D721Med (cell line): ENCODE measurements at places on chromosomes 6 and 20.

DNA sequence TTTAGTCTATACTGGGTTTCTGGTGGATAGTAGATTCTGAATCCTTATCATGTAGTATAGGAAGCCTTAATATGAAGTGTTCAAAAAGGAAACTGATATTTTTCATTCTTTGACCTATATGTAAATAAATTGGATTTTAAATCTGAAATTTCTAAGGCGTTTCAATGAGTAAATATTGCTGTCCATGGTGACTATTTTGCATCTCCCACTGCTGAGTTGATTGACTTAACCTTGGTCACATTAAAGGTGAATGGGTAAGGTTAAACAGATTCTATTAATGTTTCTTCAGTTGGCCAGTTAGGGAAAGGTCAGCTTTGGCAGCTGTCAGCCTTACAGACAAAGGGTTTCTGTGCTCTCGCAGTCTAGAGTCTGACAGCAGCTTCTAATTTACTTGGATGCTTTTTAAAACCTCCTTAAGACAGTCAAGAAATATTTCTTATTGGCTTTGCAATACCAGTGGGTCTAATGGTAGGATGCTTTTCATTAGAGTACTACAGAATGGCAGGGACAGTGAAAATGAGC lies 24.8 kb downstream of the PRIM2 start:
- DNase-seq: no peak

GRCh38 chr20:21133404-21133803 lies 7.5 kb downstream of the KIZ start:
- no peak for DNase-seq

DNA sequence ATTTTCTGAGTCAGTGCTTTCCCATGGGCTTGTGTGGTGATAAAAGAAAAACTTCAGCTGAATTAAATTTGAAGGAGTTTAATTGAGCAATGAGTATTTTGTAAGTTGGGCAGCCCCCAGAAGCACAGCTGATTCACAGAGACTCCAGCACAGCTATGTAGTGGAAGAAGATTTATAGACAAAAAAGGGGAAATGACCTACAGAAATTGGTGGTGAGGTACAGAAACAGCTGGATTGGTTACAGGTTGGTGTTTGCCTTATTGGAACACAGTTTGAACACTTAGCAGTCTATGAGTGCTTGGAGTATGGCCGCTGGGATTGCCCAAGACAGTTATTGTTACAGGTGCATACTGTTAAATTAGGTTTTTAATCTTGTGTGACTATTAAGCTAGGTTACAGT lies 96.9 kb upstream of the PTPRK start:
- no peak for DNase-seq

- no peak for DNase-seq
These were observed 12.7 kb downstream of the IGF2R start for GRCh38 chr6:159981403-159982245.

DNA sequence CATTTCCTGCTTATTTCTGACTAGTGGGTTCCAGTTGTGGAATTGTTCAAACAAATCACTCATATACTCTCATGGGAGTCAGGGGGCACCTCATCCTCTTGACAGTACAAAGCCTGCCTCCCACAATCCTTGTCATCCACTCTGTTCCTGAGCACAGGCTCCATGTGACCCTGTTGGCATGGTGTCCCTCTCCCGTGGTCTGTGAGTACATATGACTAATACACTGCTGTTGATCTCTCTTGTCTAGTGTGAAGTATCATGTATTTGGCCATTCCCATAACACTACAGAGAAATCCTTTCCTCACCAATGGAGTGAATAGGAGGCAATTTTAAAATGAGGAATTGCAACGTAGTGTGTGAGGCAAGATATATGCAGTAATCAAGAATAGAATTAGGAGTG lies 185.3 kb downstream of the OGFRL1 start:
- DNase-seq: no peak

DNA sequence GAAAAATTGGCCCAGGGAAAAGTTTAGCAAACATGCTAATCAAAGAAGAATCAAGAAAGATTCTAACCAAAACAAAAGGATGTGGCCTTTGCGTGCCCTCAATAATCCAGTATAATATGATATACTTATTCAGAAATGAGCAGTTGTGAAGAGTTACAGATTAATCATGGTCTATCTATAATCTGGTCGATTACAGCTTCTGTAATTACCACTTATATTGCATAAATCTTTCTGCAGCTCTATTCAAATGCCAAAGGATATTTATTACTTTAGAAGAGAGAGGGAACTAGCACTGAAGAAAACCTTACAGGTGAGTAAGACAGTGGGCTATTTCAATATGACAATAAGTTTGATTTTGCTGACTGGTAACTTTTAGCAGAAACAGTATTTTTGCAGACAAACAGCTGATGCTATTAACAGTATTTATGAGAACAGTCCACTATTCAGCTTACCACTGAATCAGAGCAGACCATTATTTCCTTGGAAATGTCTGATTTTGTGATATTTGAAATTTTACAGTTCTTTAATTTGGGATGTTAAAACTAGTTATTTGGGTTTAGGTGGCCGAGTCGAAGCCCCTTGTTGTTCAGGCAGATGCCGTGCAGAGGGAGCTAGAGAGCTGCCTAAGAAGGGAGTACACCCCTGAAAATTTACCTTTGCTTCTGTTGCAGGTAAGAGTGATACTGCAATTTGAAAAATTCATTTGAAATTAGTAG lies 92.2 kb downstream of the CEP57L1 start:
- DNase-seq: no peak

GRCh38 chr20:371755-372542 lies 8.6 kb upstream of the TRIB3 start:
- no peak for DNase-seq

GRCh38 chr6:129766959-129767728 lies 57.2 kb upstream of the ARHGAP18 start:
- no peak for DNase-seq

- DNase-seq: no peak
These were observed 5.7 kb downstream of the SPEF1 start for GRCh38 chr20:3775457-3776108.

- DNase-seq: no peak
These were observed 78.9 kb downstream of the OLIG3 start for GRCh38 chr6:137415127-137415833.

DNA sequence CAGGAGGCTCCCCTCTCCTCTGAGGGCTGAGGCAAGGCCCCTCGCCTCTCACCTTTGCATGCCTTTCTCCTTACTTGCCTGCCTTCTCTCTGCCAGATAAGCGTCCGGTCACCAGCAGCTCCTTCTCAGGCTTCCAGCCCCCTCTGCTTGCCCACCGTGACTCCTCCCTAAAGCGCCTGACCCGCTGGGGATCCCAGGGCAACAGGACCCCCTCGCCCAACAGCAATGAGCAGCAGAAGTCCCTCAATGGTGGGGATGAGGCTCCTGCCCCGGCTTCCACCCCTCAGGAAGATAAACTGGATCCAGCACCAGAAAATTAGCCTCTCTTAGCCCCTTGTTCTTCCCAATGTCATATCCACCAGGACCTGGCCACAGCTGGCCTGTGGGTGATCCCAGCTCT lies 21.3 kb upstream of the PPARD start:
- DNase-seq: no peak

GRCh38 chr6:150607329-150607650 lies 7.6 kb downstream of the PLEKHG1 start:
- no peak for DNase-seq

DNA sequence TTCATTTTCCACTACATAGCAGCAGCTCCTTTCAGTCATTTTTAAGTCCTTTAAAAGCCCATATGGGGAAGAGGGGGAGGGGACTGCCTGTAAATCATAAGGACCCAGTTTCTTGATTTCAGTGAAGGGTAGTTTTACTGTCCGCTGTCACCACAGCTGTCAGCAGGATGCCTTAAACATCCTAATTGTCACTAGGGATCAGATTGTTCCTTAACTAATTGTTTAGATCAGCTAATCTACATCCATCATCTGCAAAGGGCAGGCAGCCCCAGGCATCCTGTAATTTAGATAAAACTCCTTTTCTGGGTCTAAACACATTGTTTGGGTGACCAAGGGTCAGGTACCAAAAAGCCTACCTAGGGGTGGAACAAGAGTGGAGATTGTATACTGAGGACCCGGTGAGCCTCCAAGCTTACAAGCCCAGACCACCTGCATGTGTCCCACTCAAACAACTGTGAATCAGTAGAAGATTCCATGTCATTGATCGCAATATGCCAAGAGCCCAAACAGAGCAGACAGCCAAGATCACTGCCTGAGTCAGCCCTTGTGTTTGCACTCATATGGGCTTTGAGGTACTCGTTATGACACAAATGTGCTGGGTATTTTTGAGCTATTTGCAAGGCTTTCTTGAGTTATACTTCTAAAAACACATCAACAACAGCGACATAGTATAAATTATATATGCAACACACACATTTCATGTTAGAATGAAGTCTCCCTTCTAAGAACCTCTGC lies 198.7 kb upstream of the CEP162 start:
- DNase-seq: no peak

- DNase-seq: no peak
These were observed 56.4 kb upstream of the DUSP22 start for GRCh38 chr6:235763-236360.

GRCh38 chr6:3293271-3294155 lies 34.8 kb downstream of the PSMG4 start:
- DNase-seq: no peak

GRCh38 chr20:4813863-4814695 lies 92.4 kb downstream of the PRND start:
- no peak for DNase-seq

- no peak for DNase-seq
These were observed 26.4 kb downstream of the EPB41L2 start for GRCh38 chr6:131036601-131037000.

DNA sequence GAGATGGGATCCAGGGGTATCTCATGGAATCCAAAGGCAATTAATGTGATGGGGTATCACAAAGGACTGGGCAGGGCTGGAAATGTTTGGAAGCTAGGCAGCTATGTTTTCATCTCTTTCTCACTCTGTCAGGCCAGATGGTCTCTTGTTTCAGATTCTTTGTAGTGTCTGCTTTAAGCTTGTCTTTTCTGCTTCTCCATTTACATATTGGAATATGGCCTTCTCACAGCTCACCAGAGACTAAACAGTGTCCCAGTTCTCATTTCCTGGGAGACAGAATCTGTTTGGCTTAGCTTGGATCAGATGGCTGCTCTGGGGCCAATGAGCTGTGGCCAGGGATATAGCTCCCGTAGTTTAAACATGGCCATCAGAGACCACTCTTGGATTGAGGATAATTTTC lies 78.9 kb downstream of the SLC35F1 start:
- DNase-seq: no peak

DNA sequence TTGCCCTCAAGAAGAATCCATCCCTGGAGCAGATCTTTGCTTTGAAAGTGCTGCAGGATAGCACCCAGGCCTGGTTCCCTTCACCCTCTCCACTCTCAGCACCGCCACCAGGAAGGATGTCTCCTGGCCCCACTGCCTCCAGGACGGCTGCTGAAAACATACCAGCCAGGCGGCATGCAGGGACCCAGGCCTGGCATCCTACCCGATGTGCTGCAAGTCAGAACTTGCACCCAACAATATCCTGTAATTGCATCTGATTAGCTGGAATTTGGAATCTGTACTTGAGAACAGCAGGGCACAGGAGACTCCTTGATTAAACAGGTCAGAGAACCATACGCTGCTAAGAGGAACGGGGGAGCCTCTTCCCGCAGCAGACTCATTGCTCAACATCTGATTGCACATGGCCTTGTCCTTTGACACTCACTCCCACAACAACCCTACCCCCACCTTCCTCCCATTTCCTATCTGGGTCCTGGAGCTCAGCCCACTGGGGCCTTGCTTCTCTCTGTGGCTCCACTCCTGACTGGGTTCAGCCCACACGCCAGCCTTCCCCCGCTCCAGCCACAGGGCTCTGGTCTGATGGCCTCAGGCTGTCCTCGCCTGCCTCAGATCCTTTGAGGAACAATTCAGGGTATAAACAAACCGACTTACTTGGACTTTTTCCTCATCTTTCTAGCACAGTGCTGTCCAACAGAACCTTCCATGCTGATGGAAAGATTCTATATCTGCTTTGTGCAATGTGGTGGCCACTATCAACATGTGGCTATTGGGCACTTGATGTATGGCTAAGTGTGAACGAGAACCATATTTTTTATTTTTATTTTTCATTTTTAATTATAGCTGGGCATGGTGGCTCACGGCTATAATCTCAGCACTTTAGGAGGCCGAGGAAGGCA lies 78.0 kb downstream of the FGD2 start:
- no peak for DNase-seq

DNA sequence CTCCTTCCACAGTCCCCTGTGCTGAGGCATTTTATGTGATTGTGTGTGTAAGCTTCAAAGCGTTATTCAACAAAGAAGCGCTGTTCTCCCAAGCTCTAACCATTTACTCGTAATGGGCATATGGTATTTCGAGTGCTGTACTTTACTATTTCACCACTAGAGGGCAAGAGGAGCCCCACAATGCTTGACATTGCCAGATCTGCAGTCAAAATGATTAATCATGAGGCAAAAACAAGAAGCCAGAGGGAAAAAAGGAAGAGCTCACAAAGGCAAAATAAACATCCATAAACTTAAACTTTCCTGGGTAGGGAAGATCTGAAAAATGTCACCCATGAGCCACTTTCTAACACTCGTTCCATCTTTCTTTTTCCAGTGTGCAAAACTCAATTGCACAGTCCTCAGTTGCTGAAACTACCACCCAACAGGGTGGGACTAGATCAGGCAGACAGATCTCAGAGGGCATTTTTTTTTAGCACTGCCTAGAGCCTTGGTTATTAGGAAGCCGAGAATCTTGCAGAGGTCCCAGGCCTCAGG lies 215.0 kb upstream of the PLCB4 start:
- DNase-seq: peak; percentile 15

DNA sequence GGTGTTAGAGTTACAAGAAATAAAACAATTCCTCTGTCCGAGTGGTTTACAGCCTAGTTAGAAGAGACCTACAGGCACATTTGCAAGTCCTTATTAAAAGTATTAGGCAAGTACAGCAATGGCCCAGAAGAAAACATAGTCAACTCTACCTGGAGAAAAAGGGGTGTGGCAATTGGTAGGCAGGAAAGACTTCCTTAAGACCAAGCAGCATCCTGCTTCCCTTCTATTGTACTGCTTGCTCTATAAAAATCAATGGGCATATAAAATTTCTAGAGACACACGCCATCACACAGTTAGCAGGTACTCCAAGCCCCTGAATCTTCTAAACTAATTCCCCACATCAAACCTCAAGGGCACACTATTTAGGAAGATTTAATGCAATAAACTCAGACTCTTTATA lies 185.6 kb downstream of the ATXN1 start:
- no peak for DNase-seq

DNA sequence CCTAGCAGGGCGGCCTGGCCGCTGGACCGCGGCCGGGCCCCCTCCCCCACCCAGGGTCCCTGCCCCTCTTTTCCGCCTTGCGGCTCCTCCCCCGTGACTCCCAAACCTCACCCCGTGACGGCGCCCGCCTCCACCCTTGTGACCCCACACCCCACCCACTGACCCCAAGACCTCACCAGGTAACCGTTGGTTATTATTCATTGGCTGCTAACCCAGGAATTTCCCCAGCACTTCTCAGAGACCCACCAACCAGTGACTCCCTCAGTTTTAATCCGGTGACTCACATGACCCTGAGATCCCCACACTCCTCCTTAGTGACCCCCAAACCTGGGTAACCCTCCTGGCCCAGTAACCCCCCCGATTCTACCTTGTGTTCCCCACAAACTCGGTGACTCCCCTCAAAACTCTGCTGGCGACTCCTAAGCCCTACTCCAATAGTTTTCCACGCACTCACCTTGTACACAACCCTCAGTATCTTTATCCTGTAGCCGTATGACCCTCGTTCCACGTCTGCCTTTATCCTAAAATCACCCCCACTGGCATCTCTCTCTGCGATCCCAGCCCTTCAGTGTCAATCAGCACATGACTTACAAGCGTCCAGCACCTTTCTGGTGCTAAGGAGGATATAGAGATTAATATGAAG lies 534 bp downstream of the ZNF76 start:
- no peak for DNase-seq
